Activated T-cell treated with anti-CD3 and anti-CD28 coated beads, Interleukin-2, amount 50 U/mL, for 48 hours (primary cell): ENCODE measurements at places on chromosomes 2 and 18.

GRCh38 chr18:37395138-37395537 lies 170.5 kb downstream of the CELF4 start:
- DNase-seq = no peak

DNA sequence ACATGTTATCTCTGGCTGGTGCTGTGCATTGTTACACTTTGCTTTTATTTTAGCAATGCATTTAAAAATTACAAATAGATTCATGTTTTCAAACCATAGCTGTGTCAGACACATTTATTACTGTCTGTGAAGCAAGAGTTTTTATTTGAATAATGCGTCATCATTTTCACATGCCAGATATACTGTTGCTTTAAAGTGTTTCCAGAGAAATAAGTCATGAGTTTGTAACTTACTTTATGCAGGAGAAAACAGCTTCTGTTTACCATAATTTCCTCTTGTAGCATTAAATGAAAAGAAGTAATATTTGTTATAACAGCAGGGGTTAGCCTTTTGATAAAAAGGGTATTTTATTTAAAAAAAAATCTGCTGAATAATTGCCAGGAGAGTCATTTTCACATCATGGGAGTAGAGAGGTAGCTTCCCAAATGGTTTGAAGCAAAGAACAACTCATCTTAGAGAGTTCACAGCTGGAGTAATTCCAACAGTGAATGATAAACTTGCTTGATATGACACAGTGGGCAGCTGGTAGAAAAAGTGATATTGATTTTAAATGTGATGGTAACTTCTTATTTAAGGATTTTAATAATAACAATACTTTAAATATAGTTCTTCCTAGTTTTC lies 1274.5 kb upstream of the CRIM1 start:
- DNase-seq = no peak

GRCh38 chr18:45412577-45412976 lies 202.7 kb upstream of the SLC14A2 start:
- DNase-seq = no peak

GRCh38 chr2:219220652-219221402 lies 2.1 kb upstream of the ABCB6 start:
- DNase-seq = no peak

GRCh38 chr18:11159844-11160243 lies 10.5 kb upstream of the PIEZO2 start:
- DNase-seq = no peak

GRCh38 chr2:136167721-136168475 lies 49.9 kb upstream of the CXCR4 start:
- DNase-seq = no peak

- DNase-seq = no peak
These were observed 87.8 kb upstream of the RAB6C start for GRCh38 chr2:129891341-129892320.

DNA sequence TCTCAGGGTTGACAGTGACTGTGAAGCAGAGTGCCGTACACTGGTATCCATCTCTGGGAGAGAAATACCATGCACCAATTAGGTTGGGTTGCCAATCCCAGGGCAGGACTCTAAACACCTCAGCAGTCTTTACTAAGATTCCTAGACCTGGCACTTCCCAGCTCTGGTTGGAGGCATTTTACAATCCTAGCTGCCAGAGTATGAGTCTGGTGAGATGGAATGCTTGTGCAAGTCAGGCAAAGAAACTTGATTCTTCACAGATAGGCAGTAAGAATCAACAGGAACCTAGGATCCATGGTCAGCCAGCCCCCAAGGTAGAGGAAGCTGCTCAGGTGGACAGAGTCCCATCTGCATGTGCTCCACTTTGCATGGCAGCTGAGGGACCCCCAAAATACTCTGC lies 6.0 kb upstream of the UGT1A5 start:
- no peak for DNase-seq

DNA sequence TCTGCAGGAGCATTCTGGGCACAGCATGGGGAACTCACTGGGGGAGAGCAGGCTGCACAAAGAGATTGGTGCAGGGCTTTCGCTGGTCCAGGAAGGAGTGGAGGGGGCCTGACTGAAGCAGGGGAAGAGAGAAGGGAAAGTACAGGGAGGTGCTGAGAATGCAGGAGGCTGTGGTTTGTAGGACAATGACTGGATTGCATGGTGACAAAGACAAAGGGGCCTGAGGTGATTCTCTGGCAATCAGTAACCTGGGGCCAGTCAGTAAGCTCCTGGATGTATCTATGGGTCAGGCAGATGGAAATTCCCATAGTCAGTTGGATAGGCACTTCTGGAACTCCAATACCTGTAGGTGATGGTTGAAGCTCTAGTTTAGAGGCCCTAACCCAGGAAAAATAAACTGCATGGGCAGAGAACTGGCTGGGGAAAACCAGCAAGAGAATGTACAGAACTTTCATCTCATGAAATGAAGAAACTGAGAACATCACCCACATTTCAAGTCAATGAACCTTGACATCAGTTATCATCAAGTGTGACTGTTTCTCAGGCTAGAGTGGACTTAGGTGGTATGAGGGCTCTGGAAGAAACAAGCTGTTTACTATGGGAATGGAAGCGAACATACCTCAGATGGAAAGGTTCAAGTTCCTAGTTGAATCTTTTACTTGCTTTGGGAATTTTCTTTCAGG lies 193.2 kb downstream of the TPGS2 start:
- no peak for DNase-seq

DNA sequence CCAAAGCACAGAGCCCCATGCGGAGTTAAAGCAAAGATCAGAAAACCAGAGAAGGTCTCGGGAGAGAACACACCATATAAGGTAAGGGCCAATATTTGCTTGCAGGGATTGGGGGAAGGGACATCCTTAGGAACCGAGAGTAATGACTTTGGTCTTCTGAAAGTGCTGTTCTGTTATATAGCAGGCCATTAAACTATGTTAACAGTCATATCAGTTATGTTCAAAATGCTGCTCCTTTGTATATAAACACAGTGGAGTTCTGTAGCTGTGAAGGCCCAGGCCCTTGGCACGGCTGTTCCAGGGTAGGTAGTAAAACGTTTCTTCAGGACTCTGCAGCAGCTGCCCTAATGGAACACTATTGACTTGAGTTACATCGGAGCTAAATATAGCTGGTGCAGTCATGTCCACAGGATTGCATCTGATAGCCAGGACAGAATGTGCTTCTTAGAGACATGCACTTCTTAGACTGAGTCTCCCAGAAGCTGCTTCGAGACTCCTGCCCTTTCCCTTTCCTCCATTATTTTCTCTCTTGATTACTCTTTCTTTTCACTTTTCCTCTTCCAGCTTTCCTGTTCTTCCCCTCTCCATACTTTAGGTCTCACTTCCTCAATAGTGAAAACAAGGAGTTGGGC lies 122.4 kb downstream of the SETBP1 start:
- DNase-seq = no peak

DNA sequence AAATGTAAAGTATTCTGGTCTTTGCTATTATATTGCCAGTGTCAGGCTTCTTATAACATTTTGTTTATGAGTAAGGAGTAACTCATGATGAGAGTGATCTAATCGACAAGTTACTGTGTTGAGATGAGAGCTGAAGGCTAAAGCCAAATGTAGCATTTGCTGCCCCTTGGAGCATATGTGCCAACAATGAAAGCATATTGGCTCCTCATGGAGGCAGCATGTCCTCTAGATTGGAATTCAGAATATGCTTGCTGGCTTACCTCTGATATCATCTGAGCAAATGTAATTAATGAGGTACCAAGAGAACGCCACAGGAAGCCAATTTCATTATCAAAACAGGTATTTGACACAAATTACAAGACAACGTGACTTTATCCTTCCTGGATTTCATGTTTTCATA lies 781.1 kb upstream of the FSHR start:
- no peak for DNase-seq

DNA sequence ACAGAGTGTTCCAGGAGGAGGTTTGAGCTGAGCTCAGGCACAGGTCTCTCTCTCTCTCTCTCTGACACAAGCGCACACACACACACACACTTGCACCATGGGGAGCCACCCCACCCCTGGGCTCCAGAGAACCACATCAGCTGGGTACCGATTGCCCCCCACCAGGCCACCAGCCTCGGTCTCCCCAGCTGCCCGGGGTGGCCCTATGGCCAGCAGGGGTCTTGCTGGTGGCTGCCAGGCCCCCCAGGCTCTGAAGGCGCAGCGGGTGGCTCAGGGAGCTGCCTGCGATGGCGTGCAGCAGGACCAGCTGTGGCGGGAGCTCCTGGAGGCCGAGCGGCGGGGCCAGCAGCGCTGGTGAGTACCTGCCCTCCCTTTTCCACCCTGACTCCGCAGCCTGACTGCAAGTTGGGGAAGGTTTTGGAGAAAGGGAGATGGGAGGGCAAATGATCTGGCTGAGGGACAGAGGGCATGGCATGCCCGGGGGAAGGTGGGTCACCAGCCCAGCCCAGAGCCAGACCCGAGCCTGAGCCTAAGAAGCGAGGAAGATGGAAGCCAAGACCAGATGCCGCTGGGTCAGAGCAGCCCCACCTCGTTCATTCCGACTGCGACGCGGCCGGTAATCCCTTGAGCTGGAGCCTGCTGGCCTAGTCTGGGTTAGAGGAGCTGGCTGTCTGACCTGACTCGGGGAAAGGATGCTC lies 21.9 kb upstream of the SLC66A3 start:
- DNase-seq = no peak

- DNase-seq = no peak
These were observed 75.9 kb downstream of the BABAM2 start for GRCh38 chr2:27966466-27966865.

- no peak for DNase-seq
These were observed 75.2 kb downstream of the ASXL3 start for GRCh38 chr18:33653231-33653630.

- DNase-seq = no peak
These were observed 52.0 kb upstream of the DDX18 start for GRCh38 chr2:117762454-117762853.

GRCh38 chr18:2316082-2316750 lies 255.1 kb downstream of the METTL4 start:
- no peak for DNase-seq

GRCh38 chr18:35469725-35470124 lies 28.0 kb downstream of the INO80C start:
- DNase-seq = no peak

DNA sequence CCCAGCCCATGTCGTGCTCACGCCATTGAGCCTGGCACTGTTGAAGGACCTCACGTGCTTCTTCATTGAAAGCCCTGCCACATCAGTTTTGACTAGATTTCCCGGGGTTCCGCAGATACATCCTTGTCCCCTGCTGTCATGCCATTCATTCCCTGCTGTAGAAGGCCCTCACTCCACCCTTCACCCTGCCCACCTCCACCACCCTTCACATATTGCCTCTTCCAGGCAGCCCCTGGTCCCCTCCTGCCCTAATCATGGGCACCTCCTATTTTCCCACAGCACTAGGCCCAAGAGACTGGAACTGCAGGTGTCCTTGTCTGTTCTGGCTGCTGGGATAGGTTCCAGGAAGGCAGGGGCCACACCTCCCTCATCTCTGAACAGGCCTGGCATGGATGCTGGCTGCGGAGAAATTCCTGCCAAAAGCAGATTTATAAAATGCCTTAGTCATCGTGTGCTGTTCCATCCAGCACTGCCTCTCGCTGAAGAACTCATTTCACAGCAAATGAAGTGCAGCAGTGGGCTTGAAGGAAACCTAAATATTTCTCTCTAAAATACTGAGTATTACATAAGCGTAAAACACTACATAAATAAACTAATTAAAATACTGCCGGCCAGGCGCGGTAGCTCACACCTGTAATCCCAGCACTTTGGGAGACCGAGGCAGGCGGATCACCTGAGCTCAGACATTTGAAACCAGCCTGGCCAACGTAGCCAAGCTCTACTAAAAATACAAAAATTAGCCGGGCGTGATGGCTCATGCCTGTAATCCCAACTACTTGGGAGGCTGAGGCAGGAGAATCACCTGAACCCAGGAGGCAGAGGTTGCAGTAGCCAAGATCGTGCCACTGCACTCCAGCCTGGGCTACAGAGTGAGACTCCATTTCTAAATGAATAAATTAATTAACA lies 38.4 kb downstream of the EIF4E2 start:
- DNase-seq = no peak

- no peak for DNase-seq
These were observed 550.8 kb upstream of the ZNF804A start for GRCh38 chr2:184047536-184047935.

DNA sequence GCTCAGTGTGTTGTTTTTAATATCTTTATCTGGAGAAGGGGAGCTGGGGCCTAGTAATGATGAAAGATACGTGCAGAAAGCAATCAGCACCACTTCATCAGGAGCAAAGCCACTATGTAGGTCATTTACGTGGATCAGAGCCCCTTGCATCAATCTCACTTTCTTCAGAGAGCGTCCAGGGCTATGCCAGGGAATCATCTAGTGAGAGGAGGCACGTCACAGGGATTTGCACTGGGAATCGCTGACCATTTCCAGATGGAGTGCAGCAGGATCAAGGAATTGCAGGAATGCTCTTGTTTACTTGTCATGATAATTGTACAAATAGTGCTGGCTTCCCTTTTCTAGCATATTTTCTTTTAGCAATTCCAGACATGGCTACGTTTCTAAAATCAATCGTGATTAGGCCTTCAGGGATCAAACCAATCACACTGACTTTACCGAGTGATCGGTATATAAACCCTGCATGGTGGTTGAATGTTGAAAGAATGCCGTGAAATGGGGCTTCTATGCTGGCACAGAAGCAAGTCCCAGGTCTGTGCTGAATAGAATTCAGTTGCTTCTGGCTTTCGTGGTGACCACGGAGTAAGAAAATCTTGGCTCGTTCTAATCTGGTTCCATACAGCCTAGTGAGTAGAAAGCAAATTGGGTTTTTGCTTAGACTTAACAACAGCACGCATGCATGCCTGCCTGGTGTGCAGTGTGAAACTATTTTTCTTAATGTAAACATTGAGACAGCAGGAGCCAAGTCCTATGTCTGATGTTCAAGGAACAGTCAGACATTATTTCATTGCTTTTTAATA lies 122.8 kb downstream of the TMEM200C start:
- DNase-seq = no peak

GRCh38 chr2:145402706-145403277 lies 882.9 kb upstream of the ZEB2 start:
- DNase-seq = no peak

GRCh38 chr2:128594651-128594910 lies 275.9 kb upstream of the HS6ST1 start:
- no peak for DNase-seq

DNA sequence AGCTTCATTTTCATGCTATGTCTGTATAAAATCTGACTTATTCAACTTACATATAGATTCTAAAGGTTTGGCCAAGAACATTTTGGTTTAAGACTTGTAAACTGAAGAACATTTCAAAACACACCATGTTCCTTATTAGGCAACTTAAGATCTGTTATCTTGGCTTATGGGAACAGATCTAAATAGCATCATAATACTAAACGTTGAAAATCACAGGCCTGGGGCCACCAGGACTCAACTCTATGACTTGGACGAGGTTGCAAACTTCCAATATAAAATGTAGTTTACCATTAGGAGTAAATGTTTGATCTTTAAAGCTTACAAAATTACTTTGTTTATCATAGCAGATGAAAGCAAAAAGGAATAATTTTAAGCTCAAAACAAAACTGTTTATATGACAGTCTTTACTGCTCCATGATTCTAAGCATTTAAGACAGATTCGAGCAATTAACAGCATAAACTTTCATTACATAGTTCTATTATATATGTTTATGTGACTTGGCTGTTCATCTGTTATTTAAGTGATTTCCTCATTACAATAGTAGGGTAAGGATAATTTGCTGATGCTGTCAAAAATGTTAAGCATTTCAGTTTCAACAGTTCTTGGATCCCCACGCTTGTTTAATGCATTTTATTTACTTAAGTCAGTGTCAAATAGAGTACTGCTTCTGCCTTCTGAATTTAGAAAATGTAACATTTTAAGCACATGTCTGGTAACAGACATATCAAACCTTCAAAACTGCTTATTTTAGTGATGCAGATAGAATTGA lies 8.3 kb downstream of the TCF4 start:
- DNase-seq = no peak
